Effector memory CD8-positive, alpha-beta T cell (primary cell): ENCODE measurements at places on chromosomes 2 and 18.

DNA sequence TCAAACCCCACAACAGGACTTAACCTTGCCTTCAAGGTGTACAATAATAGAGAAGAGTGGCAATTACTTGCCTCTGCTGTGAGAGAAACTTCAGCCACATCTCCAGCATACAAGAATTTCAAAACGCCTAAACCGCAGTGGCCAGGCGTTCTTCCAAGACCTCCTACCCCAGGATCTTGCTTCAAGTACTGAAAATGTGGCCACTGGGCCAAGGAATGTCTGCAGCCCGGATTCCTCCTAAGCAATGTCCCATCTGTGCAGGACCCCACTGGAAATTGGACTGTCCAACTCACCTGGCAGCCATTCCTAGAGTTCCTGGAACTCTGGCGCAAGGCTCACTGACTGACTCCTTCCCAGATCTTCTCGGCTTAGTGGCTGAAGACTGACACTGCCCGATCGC, 2.8 kb upstream of the CYB5A start:
- DNase-seq: no peak

- no peak for DNase-seq
Observed at GRCh38 chr18:5166606-5167280, 30.3 kb downstream of the AKAIN1 start.

- DNase-seq: no peak
Observed at GRCh38 chr2:142112757-142113221, 18.0 kb downstream of the LRP1B start.

- DNase-seq: no peak
Observed at GRCh38 chr2:224997802-224998201, 44.5 kb downstream of the DOCK10 start.

DNA sequence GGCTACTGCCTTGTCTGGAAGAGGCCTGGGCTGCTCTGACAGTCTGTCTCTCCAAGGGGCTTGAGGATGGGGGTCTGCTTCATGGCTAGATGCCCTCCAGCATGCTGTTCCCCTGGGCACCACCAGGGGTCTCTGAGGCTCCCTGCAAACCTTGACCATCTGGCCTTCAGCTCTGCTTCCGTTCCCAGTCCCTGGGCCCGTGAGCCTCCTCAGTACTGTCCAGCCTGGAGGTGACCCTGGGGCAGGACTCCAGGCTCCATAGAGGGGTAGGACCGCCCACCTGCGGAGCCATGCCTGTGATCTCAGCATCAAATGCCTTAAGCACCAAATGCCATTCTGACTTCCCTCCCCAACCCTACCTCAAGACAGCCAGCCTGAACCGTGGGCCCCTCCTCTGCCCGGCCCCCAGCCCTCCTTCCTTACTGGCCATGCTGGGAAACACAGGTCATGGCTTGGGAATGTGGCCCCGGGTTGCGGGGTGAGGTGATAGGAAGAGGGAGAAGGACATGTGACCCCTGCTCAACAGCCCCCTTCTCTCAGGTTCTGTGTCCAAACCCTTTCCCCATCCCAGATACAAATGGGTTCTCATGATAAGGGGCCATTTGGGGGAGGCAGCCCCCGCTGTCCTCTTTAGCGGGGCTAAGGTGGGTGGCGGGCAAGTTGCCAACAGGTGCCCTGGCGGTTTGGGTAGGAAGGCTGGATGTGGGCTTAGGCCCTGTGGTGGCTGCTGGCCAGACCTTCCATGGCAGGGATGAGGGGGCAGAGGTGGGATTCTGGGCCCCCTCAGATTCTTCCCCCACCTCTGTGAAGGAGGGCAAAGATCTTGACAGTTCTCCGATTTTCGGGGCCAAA, 25.0 kb downstream of the SPEG start:
- peak; percentile 29 for DNase-seq

GRCh38 chr2:232959139-232959538, 53.9 kb downstream of the NGEF start:
- DNase-seq: no peak

DNA sequence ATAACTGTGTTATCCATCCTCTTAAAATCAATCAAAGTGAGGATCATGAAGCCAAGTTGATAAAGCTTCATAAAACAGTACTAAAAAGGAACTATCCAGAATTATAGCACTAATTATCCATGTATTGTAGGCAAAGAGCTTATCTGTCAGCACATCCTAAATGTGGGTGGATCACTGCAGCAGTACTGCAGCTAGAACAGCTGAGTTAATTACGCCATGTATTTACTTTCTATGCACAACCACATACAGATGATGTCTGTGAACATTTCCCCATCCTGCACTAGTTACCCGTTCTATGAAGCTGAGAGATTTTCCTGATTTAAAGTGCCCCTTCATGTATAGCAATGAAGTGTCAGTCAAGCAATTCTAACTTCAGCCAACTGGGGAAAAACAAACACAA, 96.6 kb downstream of the RAPH1 start:
- DNase-seq: no peak

GRCh38 chr18:78431606-78432005, 548.0 kb upstream of the SALL3 start:
- no peak for DNase-seq

- DNase-seq: no peak
Observed at GRCh38 chr2:81895620-81896250, 1591.2 kb upstream of the LRRTM1 start.

DNA sequence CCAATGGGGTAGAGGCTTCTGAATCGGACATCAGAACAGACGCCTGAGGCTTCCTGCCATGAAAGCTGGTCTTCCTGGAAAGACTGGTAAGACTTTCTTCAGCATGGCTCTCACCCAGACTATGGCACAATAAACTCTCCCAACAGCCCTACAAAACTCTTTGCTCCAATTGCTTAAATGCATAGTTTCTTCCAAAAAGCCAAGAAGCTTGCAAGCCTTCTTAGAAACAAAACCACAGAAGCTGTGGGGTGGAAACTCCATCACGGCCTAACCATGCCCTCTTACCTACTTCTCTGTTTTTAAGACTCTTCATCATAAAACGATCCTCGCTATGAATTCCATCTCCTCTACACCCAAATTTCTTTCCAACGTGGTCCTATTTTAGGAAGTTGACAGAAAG, 48.2 kb downstream of the PAX8 start:
- DNase-seq: no peak
